ENCODE measurements at places on chromosomes 11 and 22. TPM values are rescaled to one million over a fixed set of nuclear protein-coding genes. Genes with fewer than 3 reads are reported as not detected.

MCHR1 gene
- not detected for total RNA-seq

OR10D3 gene
- total RNA-seq: not detected

GGTLC3 gene
- total RNA-seq: not detected

SERPIND1 gene
- total RNA-seq: not detected

SREBF2 gene
- 25.2 TPM for total RNA-seq

NXPE1 gene
- total RNA-seq: not detected

OR52J3 gene
- total RNA-seq: not detected

TYMP gene
- total RNA-seq: 22.1 TPM

ASPHD2 gene
- total RNA-seq: 1.6 TPM

ZNF214 gene
- 2.5 TPM for total RNA-seq

CDC45 gene
- 0.14 TPM for total RNA-seq

OR51A2 gene
- not detected for total RNA-seq

OR2D2 gene
- not detected for total RNA-seq

NPAS4 gene
- total RNA-seq: 0.95 TPM

SLC22A9 gene
- total RNA-seq: not detected

DMC1 gene
- total RNA-seq: 43.3 TPM

DDTL gene
- 0.55 TPM for total RNA-seq

ADM2 gene
- not detected for total RNA-seq

BTBD18 gene
- total RNA-seq: not detected

ELFN2 gene
- under 0.01 TPM for total RNA-seq

TSPAN32 gene
- 1.1 TPM for total RNA-seq

TBX10 gene
- total RNA-seq: not detected

MMP12 gene
- not detected for total RNA-seq

OR56A1 gene
- under 0.01 TPM for total RNA-seq

TENM4 gene
- total RNA-seq: 14.6 TPM

IGLL5 gene
- total RNA-seq: not detected

PKDREJ gene
- total RNA-seq: not detected

SDHD gene
- 112 TPM for total RNA-seq

BDNF gene
- total RNA-seq: 0.36 TPM

OR52H1 gene
- not detected for total RNA-seq

CACNA1I gene
- total RNA-seq: not detected

MYBPC3 gene
- not detected for total RNA-seq

SLC22A8 gene
- not detected for total RNA-seq

SLC22A6 gene
- total RNA-seq: not detected

FOLR2 gene
- total RNA-seq: 14.7 TPM

SYT7 gene
- 0.66 TPM for total RNA-seq

HTATIP2 gene
- 12.2 TPM for total RNA-seq

OR8G5 gene
- not detected for total RNA-seq

CABP4 gene
- total RNA-seq: 0.55 TPM

OR6A2 gene
- not detected for total RNA-seq

APOL5 gene
- not detected for total RNA-seq

LIF gene
- 5.8 TPM for total RNA-seq

ART1 gene
- total RNA-seq: 1.1 TPM

SAA4 gene
- total RNA-seq: not detected

RHOD gene
- 17.7 TPM for total RNA-seq

SOX6 gene
- total RNA-seq: 3.9 TPM

SLC7A4 gene
- not detected for total RNA-seq

MPPED2 gene
- 12.8 TPM for total RNA-seq

Data from sigmoid colon (tissue), 7 donors.